ENCODE measurements at places on chromosomes 3 and 15. TPM values are rescaled to one million over a fixed set of nuclear protein-coding genes. Genes with fewer than 3 reads are reported as not detected.

Gene LRRC34
- 14.7 TPM for total RNA-seq

DNA sequence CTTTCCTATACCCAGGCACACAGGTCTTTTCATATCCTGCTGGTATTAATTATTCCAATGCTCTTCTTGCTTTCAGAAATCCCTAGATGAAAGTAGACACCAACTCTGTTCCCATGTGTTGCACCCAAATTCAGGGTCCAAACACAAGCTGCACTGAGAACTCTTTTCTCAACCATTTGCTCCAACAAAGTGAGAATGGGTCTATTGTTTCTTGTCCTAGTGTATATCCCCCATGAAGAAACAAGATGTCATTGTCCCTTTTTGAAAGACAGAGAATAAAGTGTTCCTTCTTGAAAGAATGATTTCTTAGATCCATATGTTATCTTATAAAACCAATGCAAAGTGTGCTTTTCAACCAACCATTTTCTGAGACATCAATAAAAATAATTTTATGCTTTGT is 353.7 kb downstream of the CNTN6 start:
- DNase-seq = no peak

DNA sequence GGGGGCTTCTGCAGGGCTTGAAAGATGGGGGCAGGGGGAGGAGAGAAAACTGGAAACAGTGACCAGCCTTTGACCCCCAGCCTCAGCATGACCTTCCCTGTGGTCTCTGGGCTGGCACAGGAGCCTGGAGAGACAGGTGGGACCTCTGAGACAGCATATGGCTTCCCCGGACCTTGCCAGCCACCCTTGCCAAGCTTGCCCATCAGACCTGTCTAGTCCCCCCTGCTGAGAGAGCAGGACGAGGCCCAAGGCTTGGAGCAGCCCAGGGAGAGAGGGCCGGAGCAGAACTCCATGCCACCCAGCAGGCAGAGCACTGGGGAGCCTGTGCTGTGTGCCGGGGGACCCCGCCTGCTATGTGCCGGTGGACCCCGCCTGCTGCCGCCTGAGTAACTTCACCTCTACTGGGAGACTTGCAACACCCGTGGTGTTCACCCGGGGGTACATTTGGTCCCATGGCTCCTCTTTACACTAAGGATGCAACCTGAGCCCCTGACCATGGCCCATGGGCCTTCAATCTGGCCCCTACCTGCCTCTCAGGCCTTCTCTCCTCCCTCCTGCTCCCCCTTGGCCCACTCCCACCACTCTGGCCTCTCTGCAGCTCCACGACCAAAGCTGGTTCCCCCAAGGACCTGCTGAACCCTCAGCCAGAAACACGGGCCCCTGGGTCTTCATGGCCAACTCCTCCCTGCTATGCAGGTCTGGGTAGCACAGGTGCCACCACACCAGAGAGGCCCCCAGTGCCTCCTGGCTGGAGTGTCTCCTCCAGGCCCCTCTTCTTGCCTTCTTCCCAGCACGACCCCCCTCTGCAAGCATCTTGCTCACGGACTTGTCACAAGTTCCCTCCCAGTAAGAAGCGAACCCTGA is 21.1 kb upstream of the SLC41A3 start:
- DNase-seq = no peak

DNA sequence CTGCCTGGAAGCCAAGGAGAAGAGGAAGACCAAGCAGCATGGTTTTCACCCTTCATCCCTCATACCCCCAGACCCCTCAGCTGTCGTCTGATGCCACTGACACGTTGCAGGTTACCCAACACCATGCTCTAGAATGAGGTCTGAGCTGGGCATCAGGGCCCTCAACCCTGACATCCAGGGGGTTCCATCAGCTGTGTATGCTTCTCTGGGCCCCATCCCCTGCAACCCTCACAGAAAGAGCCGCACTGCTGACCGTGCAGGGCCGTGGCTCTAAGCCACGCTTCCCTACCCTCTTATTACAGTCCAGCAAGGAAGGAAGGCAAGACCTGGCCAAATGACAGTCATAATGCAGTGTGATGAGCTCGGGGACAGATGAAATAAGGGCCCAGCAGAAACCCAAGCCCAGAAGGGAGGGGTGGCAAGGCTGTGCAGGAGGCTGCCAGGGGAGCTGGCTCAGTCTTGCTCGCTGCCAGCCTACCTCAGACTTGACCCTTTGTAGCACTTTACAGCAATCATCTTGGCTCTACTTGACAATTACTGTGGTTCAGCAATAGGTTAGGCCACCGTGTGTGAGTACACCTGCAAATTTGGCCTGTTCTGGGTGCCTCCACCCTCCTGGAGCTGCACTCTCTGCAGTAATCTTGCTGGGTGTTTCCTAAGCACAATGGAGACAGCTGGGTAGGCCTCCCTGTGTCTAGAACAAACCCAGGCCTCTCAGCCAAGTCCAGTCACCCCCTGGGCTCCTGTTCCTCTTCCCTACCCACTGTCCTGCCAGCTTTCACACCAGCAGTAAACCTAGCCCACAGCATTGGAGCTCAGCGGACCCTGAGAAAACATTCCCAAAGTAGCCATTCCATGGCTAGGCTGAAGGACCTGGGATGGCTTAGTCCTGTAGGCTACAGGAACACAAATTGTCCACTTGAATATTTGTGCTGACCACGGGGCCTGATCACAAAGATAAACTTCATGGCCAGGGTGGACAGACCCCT is 115.3 kb upstream of the NEO1 start:
- no peak for DNase-seq

DNA sequence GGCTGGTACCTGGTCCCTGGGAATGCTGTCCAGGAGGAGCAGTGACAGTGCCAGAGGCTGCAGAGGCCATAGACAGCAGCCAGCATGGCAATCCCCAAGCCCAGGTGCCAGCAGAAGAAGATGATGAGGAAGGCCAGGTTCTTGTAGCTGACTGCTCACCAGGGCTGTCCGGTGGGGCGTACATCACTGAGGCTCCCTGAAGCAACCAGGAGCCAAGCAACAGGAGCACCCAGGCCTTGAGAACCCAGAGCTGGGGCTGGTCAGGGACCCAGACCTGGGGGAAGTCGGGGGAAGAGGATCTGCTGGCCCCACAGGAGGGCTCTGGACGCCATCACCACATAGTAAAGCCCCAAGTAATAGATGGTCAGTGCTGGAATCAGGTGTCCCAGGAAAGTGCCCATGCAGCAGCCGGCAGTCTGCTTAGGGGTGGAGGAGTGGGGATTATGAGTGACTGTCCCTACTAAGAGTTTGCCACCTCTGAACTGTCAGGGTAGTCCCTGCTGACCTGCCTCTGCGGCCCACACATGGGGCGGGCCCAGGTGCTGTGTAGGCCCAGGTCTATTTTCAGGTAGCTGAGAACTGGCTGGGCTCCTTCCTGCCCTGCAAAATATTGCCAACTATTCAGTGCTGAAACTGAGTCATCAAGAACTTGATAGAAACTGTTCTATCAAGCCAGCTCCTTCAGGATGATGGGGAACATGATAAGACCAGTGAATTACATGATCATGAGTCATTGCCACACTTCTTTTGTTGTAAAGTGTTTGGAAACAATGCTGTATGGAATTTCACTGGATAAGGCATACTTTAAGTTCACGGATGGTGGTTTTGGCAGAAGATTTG is 68.7 kb downstream of the CHRD start:
- no peak for DNase-seq

DNA sequence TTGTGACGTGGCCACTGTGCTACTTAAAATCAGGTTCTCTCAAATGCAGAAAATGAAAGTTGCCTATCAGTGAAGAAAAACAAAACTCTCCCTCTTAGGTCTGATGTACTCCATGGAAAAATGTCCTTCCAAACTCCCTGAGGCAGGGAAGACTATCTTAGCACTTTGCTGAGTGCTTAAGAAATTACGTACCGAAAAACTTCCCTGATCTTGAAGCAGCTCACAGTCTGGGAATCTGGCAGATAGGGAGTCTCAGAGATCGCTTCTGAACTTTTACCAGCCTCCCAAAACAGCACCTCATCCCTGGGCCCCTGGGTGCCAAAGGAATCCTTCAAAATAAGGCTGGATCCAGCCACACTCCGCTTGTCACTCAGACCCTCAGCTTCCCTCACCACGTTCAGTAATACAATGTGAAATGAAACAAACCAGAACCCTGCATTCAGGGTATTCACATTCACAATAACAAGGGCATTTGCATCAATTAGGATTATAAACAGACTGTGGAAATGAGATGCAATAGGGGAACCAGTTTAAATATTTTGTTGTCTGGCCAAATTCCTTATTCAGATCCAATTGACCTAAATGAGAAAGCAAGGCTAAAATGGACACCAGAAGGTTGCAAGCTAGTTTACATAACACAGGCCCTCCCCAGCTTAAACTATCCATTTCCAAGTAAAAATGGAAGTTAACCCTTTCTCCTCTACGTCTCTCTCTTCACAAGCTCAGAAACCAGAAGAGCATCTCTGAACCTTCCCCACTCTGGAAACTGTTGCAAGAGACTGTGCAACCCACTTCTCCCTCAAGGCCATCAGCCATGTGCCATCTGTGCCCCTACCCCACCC is 20.9 kb downstream of the OSBPL10 start:
- no peak for DNase-seq

DNA sequence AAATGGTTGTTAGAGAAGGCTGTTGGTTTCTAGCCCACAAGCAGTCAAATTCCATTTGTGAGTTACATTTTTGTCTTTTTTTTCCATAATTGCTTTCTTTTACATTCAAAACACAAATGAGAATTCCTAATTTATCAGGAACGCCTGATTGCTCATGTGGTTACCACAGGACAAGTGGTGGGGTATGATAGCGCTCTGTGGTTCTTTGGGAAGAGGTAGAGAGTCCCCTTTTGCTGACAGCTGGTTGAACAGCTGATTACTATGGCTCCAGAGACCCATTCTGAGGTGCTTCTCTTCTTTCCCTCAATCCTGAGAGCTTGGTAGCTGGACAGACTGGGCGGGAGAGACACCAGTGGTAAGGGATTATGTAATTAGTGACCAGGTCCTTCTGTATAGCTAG is 24.4 kb downstream of the CNOT10 start:
- DNase-seq = no peak

Gene POLQ
- 7.3 TPM for total RNA-seq

Gene DISP2
- total RNA-seq = 0.63 TPM

DNA sequence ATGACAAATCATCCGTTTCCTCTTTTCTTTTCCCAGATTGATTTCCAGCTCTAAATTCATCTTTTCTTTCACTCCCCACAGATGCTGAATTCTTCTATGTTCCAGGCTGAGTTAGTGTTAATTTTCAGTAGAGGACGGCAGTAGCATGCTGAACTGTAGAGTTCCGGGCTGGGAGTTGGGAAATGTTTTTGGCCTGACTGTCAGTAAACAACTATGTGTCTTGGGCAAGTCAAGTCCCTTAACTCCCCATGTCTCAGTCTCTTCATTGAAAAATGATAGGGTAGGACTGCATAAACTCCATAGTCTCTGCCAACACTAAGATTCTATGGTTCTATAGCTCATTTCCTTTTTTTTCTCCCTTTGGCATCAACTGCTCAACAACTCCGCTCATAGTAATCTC is 333.9 kb downstream of the TIGIT start:
- no peak for DNase-seq

- no peak for DNase-seq
Observed at GRCh38 chr15:66785637-66786036, 83.6 kb downstream of the SMAD6 start.

- DNase-seq = no peak
Observed at GRCh38 chr3:33980252-33980651, 181.8 kb downstream of the PDCD6IP start.

GRCh38 chr3:142211034-142211433 is 14.4 kb downstream of the GK5 start:
- no peak for DNase-seq

DNA sequence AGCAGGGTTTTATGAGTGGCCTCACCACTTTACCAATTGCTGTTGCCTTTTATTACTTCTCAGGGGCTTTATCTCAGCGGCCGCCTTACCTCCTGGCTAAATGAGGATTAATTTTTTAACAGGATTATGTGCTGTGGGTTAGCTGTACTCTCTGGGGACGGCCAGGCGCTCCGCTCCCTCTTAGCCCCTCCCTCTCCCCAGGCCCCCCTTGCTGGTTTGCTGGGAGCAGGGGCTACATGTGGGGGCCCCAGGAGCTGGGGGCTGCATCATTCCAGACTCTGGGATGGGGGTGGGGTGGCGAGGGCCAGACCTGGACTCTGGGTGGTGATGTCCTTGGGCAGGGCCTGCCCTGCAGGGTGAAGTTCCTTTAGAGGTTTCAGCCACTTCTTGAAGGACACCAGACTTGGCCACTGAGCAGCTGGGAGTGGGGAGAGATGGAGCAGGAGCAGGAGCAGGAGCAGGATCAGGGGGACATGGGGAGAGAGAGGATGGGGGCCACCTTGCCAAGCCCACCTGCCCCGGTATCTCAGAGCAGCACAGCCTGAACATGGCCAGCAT is 196.1 kb downstream of the GOLGA6L6 start:
- no peak for DNase-seq

DNA sequence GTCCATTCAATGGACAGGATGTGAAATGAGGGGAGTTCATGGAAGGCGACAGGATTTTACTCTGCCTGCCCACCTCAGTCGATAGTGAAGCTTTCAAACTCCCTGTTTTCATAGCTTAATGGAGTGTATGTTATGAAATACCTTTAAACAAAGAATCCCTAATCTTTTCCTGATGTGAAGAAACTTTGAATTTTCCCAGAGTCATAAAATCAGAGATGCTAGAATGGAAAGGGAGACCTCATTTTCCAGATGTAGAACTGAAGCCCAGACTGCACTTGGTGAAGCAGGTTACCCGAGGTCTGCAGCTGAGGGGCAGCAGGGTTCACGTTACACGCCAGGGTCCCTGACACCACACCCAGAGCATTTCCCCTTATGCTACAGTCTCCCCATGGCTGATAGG is 34.7 kb upstream of the LACTB start:
- no peak for DNase-seq

GRCh38 chr3:183377307-183377959 is 51.0 kb downstream of the MCF2L2 start:
- no peak for DNase-seq

Gene SLC4A7
- 110 TPM for total RNA-seq

DNA sequence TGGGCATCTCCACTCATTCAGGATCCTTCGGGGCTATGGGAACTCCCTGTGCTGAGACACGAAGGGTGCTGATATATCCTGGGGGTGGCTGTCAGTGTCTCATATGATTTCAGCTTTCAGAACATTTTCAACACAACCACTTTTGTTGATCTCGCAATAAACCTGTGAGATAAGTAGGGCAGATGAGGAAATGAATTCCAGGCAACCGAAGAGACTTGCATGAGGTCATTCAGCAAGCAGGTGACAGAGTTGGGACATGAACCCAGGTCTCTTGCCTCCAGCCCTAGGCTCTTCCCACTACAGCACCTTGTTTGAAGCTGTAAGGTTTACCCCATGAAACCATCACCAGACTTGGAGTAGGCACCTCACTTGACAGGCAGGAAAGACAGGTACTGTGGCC is 16.6 kb downstream of the DUOX1 start:
- no peak for DNase-seq

Gene MESP1
- total RNA-seq = not detected

Data from urinary bladder (tissue), 4 donors.